ENCODE measurements at places on chromosomes 2 and 18. TPM values are rescaled to one million over a fixed set of nuclear protein-coding genes. Genes with fewer than 3 reads are reported as not detected.

Gene MAP3K19
- not detected for total RNA-seq

- DNase-seq: no peak
These were observed 1233.0 kb upstream of the NRXN1 start for GRCh38 chr2:52264911-52265310.

- DNase-seq: no peak
These were observed 286.8 kb downstream of the RAD51AP2 start for GRCh38 chr2:17231394-17231965.

DNA sequence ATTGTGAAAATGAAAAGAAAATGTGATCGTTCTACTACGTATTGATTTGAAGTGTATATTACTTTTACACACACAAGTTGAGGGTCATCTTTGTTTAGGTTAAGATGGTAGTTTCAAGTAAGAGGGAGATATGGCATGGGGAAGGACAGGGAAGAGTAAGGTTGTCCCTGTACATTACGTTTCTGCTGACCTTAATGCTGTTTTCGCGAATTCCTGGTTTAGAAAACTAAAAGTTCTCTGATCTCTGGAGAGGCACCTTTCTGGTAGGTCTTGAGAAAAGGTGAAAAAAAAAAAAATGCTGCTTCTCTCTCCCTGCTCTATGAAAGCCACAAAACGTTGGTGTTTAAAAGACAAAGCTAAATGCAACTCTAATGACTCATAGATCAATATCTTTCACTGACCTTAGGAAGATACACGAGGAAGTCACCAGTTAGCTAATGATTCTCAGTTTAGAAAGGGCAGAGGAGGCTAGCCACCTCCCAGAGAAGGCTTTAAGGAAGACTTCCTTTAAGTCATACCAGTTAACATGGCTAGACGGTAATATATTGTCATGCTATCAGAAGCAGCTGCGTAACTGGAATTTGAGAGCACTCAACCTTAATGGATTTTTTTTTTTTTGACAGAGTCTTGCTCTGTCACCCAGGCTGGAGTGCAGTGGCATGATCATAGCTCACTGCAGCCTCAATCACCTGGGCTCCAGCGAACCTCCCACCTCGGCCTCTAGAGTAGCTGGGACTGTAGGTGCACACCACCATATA is 13.2 kb downstream of the TXNDC2 start:
- no peak for DNase-seq

Data from mesenteric fat pad (tissue), 1 donor.